Inflammatory macrophage treated with lipopolysaccharide for 1 hour (primary cell): ENCODE measurements at places on chromosomes 2 and 18.

DNA sequence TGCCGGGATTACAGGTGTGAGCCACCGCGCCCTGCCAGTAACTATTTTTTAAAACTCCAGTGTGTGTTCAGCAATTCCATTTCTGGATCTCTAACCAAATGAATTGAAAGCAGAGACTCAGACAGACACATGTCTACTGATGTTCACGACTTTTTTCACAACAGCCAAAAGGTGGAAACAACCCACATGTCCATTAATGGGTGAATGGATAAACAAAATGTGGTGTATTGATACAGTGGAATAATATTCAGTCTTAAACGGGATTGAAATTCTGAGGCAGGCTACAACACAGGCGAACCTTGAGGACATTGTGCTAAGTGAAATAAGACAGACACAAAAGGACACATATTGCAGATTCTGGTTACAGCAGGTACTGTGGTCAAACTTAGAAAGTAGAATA lies 55.0 kb downstream of the DDX1 start:
- DNase-seq = no peak

DNA sequence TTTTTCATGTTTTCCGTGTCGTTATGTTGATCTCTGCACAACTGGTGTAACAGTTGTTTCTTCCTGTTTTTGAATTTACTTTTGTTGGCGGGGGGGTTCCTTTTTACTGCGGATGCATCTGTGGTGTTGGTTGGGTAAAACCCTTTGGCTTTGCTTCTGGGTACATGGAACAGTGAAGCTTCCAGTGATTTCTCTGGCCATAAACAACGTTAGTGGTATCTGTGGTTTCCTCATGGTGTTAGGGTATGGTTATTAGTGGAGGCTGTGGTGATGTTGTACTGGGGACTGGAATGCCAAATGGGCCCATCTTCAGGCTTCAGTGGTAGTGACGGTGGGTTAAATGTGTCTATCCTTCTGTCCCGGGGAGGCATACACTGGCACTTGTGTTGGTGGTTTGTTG lies 285.4 kb upstream of the ZNF804A start:
- DNase-seq = no peak

GRCh38 chr18:63363951-63364350 lies 3.1 kb downstream of the KDSR start:
- no peak for DNase-seq

GRCh38 chr2:75155115-75155514 lies 44.2 kb downstream of the TACR1 start:
- DNase-seq = no peak

DNA sequence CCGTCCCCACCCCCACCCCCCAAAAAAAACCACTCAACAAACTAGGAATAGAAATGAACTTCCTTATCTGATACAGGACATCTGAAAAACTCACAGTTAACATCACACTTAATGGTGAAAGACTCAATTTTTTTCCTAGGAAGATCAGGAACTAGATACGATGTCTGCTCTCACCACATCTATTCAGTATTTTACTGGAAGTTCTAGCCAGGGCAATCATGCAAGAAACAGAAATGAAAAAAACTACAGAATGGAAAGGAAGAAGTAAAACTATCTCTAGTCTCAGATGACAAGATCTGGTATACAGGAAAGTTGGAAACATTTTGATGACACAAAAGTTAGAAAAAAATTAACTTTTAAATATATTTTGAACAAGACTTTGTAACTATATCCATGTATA lies 114.4 kb upstream of the FZD5 start:
- DNase-seq = no peak

- DNase-seq = no peak
Observed at GRCh38 chr2:222193328-222193983, 105.3 kb downstream of the PAX3 start.

- no peak for DNase-seq
Observed at GRCh38 chr2:58291726-58292438, 50.8 kb upstream of the FANCL start.

DNA sequence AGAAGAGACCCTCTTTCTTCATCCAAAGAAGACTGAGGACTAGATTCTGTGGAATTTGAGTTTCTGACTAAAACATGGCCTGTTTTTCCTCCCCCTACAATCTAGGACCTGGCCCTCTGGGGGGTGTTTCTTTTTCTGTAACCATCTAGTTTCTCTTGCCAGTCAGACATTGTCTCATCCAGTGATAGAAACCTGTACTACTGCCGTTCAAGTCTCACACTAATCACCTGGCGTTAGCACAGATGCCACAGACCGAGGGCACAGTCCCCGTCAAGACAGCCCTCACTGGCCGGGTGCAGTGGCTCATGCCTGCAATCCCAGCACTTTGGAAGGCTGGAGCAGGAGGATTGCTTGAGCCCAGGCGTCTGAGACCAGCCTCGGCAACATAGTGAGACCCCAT lies 126.9 kb upstream of the NDUFV2 start:
- DNase-seq = no peak
